ENCODE measurements at places on chromosomes 1 and 21.

GRCh38 chr1:53735681-53736080 is 3.3 kb downstream of the GLIS1 start:
- no peak for DNase-seq

DNA sequence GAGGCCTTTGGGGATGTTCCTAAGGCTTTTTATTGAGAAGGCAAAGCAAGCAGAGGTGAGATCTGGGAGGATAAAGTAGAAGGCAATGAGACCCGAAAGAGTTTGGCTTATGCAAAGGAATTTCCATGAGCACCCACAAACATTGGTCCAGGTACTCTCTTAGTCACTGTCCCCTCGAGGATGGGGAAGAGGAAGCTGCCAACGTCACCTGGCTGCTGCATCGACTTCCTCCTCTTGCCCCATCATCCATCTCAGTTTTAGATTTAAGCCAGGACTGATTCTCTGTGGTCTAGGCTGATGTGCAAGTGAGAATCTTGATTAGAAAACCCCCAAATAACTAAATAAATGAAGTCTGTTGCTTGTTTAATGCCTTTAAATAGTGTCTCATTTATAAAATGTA is 28.7 kb downstream of the RUNX1 start:
- no peak for DNase-seq

DNA sequence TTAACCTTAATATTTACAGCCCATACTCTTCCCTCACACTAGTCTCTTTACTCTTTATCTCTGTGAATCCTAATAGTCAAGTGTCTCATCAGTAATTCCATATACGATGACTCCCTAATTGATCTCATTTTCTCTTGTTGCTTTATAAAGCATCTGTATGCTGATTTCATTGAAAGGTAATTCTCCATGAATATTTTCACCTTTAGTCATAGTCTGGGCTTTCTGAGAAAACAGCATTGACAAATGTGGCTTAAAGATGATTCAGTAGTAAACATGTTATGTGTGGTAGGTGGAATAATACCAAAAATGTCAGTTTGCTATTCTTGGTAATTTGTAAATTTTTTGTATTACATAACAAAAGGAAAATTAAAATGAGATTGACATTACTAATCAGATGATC is 1176.5 kb downstream of the NCAM2 start:
- DNase-seq: no peak

GRCh38 chr1:202086579-202087350 is 36.0 kb upstream of the GPR37L1 start:
- no peak for DNase-seq

DNA sequence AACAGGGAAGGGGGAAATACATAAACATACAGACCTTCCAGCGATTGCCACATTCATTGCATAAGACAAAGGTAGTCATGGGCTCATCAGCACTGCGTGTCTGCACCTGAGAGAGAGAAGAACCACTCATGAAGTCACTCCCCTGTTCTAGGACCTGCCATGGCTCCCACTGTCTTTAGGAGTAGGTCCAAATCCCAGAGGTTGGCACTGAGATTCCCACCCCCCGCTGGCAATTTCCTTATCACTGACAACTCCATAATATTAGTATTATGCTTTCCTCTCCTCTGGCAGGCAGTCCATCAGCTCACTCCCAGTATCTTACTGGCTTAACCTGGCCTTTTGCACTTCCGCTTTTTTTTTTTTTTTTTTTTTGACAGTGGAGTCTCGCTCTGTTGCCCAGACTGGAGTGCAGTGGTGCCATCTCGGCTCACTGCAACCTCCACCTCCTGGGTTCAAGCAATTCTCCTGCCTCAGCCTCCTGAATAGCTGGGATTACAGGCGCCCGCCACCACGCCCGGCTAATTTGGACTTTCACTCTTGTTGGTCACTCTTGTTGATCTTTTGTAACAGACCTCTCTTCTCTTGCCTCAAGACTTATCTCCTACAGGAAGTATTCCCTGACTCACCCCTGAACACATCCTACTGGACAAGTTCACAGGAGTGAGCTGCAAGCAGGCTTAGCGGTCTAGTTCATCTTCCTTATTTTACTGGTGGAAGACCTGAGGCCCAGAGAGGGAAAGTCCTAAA is 14.8 kb upstream of the ZNF436 start:
- no peak for DNase-seq

DNA sequence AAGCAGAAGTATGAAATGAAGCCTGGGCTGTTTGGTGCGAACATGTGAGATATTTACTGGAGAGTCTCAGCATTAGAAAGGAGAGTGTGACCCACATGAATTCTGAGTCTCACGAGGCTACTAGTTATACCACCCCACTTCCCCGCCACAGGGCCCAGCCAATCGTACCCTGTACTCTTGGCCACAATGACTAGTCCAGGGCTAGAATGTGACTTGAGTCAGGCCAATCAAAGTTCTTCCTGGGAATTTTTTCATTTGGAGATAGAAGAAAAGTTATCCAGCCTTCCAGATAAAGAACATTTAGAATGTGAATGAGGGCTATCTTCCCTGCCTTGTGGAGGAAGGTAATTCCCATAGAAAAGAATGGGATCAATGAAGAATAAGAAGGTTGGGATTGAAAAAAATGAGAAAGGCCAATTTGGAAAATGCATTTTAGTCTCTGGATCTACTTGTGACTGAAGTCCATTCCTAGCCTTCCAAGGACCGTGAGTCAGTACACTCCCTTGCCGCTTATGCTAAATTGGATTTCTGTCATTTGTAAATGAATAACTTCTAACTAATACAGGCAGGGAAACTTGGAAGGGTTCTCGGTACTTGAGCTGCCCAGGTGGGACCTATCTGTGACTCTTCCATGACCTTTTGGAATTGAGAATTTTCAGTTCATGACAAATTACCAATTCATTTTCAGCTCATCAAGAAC is 12.3 kb upstream of the RIMKLA start:
- no peak for DNase-seq

DNA sequence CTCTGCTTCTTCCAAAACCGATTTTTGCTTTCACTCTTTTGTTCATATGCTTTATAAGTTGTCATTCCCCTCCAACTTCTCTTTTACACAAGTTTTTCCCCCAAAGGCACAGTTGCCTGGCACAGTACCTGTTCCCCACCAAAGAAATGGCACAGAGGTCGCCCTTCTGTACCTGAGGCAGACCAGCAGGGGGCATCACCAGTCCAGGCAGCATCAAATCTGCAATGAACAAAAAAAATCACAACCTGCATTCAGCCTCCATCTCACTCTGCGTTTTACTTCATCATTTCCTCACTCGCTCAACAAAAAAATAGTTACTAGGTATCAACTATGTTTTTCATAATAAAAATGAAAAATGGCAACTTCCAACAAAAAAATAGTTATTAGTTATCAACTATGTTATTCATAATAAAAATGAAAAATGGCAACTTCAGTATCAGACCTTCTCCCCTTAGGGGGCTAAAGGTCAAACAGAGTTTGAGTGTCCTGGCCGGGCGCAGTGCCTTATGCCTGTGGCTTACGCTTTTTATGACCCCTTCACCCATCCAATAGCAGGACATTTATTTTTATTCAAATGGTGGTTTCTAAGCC is 4.1 kb downstream of the EIF2D start:
- DNase-seq: peak; percentile 28

DNA sequence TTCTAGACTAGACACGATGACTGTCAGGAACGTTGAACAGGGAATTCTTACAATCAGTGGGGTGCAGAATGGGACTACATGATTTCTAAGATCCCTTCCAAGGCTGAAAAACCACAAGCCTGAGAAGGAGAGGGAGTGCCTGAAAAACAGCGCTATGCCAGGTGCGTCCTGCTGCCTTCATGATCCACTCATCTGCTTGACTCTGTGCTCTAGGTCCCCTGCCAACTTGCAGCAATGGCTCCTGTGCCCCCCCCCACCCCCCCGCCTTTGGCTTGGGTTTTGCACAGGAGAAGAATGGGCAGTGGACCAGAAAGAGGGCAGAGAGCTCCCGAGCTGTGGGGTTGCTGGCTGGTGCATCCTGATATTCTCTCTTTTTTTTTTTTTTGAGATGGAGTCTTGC is 5.9 kb downstream of the SLC2A7 start:
- DNase-seq: no peak

GRCh38 chr1:113040041-113040440 is 33.0 kb upstream of the LRIG2 start:
- DNase-seq: peak; percentile 75

- no peak for DNase-seq
These were observed 519.7 kb upstream of the PRMT6 start for GRCh38 chr1:106536741-106537140.

DNA sequence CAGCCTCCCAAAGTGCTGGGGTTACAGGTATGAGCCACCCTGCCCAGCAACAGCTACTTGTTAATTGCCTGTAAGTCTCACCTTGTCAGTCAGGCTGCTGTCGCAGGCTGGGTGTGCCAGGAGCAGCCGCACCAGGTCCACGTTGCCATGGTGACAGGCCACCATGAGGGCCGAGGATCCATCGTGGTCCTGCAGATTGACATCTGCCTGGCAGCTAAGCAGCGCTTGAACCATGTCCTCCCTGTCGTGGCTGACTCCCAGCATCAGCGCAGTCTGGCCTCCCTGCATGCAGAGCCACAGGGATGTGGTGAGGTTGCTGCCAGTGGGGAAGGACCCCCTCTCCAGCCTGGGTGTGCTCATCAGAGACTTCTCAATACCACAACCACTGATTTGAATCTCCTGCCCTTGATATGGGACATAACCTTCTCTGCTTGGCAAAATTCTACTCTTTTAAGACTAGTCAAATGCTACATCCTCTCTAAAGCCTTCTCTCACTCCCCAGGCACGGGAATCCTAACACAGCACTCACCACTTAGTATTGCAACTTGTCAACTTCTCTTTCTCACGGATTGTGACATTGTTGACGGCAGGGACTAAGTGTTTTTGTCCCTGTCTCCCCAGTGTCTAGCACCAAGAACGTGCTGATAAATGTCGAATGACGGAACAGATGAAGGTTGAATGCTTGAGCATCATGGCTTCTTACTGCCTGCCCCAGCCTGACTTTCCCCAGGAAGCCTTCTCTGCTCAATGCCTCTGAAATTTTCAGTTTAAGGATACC is 52.9 kb downstream of the L1TD1 start:
- DNase-seq: peak; percentile 69

DNA sequence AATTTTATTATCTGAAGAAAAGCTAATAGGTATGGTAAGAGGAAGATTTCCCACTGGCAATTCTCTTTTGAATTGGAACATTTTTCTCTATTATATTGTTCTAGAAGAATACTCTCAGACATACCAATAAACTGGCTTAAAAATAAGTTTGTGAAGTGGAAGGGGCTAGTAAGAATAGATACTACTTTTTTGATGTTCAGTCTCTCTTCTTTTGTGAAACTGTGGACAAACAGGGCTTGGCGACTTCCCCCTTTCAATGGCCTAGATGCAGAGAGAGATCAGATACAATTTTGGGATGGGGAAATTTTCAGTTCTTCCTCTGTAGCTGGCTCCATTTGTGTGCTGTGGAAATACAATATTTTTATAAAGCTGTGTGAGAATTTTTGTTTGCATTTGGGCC is 2.5 kb downstream of the PBX1 start:
- no peak for DNase-seq

GRCh38 chr1:60849401-60849800 is 233.0 kb upstream of the NFIA start:
- DNase-seq: no peak

DNA sequence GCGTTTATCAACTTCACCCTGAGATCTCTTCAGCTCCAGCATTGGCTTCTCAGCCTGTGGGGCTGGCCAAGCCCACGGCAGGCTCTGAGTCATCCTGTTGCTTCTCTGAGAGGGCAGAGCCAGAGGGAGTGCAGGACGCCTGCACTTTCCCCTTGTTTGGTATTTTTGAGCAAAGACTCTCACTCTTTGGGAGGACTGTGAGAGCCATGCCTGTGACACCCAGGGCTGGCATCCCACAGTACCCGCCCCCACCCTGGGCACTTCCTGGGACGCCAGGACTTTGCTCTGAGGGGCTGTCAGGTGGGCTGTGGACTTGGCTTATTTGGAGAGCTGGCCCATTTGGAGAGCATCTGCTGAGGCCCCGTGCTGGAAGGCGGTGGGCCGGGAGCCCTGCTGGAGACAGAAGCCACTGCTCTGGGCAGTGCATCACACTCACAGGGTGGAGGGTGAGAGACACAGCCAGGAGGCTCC is 37.4 kb downstream of the VANGL1 start:
- DNase-seq: no peak

DNA sequence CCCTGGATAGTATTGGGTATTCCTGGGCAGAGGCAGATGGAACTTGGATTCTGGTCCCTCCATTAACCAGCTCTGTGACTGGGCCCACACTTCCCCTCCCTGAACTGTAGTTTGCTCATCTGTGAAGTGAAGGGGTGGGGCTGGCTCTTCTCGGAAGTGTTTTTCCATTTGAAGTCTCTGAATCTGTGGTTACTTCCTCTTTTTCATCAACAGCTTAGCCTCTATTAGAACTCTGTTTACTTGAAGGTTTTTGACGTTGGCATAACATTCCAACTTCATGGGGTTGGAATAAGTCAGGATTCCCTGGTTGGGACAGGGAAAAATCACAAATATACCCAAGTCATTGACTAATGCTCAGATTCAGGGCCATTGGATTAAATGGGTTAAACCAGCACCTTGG is 3.6 kb downstream of the KIAA0040 start:
- DNase-seq: no peak

GRCh38 chr1:5959087-5959486 is 33.1 kb downstream of the NPHP4 start:
- no peak for DNase-seq

DNA sequence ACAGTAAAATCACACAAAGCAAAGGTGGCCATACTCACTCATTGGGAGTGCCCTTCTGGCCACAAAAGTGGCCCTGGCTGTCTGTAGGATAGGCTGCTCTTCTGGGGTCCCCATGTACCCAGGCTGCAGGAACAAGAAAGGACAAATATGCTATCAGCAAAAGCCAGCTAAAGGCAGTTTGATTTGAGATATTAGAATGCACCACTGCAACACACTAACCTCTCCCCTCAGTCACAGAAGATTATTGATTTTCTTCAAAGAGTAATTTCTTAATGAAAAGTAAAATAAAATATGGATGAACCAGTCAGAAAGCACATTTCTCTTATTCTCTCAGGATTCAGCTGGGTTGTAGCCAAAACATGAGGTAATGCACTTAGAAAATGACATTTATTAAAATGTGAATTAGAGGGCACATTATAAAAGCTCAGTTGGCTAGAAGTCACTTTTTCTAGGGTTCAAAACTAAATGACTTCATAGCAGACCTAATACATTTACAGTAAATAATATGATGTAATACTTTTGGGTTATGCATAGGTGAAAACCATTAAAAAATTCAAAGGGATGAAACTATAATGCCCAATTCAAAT is 140.8 kb downstream of the LHX8 start:
- DNase-seq: no peak

GRCh38 chr1:184972315-184973055 is 1.8 kb downstream of the NIBAN1 start:
- DNase-seq: no peak

- DNase-seq: no peak
These were observed 27.0 kb downstream of the PAX7 start for GRCh38 chr1:18657506-18658201.

DNA sequence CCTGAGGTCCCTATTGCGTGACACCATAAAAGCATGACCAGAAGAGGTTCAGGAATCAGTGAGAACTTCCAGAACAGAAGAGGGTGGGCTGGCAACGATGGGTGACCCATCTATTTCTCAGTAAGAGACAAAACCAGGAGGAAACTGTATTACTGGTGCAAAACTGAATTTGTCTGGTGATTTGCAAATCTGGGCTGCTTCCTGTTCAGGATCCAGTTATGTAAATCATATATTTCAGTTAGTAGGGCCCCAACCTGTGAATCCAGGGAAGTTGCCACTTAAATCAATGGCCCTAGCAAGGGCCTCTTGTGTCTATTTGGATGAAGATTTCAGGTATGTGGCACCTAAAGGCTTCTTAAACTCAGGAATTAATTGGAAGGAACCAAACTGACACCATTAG is 23.1 kb upstream of the SMAP2 start:
- no peak for DNase-seq

- DNase-seq: no peak
These were observed 1.9 kb upstream of the DIP2A start for GRCh38 chr21:46456750-46457149.

All from SK-N-DZ (cell line).